HFFc6 (cell line): ENCODE measurements at places on chromosomes 1 and 21. TPM values are rescaled to one million over a fixed set of nuclear protein-coding genes. Genes with fewer than 3 reads are reported as not detected.

Gene CXADR
- 0.23 TPM in 1 of 2 replicates, not detected in the other for total RNA-seq

Gene C1QB
- total RNA-seq = not detected in 3 replicates

Gene ZNF436
- 8.7 to 9.9 TPM (median 9.4 TPM) in 3 replicates for total RNA-seq

DNA sequence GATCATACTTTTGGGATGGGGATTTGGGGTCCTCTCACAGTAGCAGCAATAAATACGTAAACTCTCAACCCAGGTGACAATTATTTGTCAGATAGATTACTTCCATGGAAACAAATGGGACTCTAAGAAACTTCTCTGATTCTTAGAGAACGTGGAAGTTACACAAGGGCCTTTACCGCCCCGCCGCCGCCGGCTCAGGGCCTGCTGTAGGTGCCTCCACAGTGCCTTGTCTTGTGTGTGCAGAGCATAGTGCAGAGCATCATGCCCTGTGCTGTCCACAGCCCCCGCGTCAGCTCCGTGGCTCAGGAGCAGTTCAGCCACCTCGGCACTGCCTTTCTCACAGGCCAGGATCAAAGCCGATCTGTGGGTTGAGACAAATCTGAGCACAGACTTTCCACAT lies 11.0 kb downstream of the ANKRD35 start:
- no peak overlapping the region for H3K27ac ChIP-seq
- H3K4me1 ChIP-seq = peaks cover 35% of the 10 kb centered on the region
- H3K4me3 ChIP-seq = no peak overlapping the region
- peaks cover 22% of the 10 kb centered on the region for H3K27me3 ChIP-seq

GRCh38 chr21:39788383-39788782 lies 43.4 kb downstream of the IGSF5 start:
- DNase-seq = peak; percentile 56

GRCh38 chr1:160623227-160623633 lies 23.6 kb downstream of the SLAMF1 start:
- no peaks in the 10 kb centered on the region for H3K36me3 ChIP-seq
- no peaks in the 10 kb centered on the region; the same call in 1 of the 2 replicates for H3K4me1 ChIP-seq
- no peak overlapping the region for H3K27ac ChIP-seq
- H3K4me3 ChIP-seq = no peak overlapping the region

GRCh38 chr1:200415227-200415626 lies 5.4 kb upstream of the ZNF281 start:
- peak overlapping the region; percentile 58 for H3K4me3 ChIP-seq
- DNase-seq = no peak
- peaks cover 56% of the 10 kb centered on the region for H3K4me1 ChIP-seq
- peak overlapping the region; percentile 92 for H3K27ac ChIP-seq

DNA sequence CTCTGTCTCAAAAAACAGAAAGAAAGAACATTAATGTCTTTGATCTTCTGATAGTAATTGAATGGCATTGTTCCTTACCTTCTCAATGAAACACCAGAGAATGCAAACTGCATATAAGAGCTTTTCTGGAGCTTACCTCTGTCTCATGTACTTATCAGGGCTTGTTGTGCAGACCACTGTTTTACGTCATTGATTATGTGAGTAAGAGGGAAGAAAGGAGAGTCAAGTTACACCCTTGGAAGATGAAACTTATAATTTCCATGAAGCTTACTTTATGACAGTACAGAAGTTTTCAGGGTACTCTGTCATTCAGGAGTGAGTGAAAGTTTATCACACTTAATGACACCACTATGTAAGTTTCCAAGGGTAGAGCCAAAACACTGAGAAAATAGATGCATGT lies 49.0 kb upstream of the MAB21L3 start:
- no peaks in the 10 kb centered on the region; the same call in 1 of the 2 replicates for H3K27me3 ChIP-seq
- DNase-seq = no peak
- peaks cover 42% of the 10 kb centered on the region for H3K36me3 ChIP-seq
- H3K27ac ChIP-seq = no peak overlapping the region
- no peak overlapping the region for H3K4me3 ChIP-seq
- H3K4me1 ChIP-seq = peaks cover 25% of the 10 kb centered on the region

GRCh38 chr1:116738673-116739370 lies 15.4 kb upstream of the CD2 start:
- no peaks in the 10 kb centered on the region for H3K4me1 ChIP-seq
- no peak overlapping the region for H3K4me3 ChIP-seq
- DNase-seq = no peak
- peaks cover 15% of the 10 kb centered on the region for H3K27me3 ChIP-seq

DNA sequence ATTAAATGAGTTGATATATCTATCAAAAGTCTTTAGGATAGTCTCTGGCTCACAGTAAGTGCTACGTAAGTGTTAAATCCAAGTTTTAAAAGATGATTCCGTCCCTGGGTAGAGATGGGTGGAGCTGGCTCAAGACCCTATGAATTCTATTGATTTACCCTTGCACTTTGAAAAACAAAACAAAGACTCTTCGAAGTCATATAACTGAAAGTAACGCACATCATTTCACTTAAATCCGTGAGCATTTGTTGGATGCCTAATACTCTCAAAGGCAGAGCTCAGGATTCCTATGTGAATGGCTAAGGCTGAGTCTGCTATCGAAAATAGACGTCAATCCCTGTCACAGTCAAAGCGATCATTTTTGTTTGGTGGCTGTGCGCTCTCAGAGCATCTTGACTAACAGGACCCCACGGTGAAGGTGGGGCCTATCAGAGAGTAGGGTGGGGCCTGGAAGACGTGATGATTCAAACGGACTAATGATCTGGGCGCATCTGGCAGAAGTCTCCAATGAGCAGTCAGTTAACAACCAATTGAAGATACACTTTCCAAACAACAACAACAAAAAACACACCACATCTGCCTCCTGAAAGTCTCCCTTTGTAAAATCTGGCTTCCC lies 1.2 kb upstream of the NUCKS1 start:
- H3K27me3 ChIP-seq = peaks cover 9% of the 10 kb centered on the region
- peaks cover 26% of the 10 kb centered on the region for H3K36me3 ChIP-seq
- peak overlapping the region; percentile 47; the same call in 1 of the 2 replicates for H3K27ac ChIP-seq
- peaks cover 34% of the 10 kb centered on the region for H3K4me1 ChIP-seq
- DNase-seq = no peak
- H3K4me3 ChIP-seq = peak overlapping the region; percentile 43; the same call in 1 of the 2 replicates

DNA sequence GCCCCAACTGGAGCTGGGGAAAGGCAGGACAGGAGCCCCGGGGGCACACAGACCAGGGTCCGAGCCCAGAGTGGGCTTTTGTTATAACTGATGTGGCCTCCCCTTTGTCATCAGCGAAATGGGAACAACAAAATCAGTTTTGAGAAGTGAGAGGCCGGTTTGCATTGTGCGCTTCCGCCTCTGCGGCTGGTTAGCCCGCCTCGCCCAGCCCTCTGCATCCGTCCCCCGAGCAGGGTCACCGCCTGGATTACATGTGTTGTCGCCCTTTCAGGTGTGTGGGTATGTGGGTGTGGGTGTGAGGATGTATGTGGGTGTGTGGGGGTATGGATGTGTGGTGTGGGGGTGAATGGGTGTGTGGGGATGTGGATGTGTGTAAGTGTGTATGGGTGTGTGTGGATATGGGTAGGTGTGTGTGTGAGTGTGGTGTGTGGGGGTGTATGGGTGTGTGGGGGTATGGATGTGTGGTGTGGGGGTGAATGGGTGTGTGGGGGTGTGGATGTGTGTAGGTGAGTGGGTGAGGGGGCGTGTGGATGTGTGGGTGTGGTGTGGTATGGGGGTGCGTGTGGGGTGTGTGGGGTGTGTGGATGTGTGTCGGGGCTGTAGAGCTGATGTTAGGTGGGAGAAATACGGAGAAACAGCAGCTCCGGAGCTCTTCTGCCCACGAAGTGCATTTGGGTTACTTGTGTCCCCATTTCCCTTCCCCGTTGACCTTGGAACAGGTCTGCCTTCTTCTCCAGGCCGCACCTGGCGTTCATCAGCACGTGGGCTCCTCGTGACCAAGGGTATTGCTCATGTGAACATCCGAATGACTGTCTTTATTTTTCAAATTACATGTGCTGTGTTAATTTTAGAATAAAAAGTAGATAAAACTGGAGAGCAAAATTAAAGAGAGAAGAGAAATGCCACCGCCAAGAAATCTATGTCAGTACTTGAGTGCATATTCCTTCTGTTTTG lies 67.6 kb downstream of the FHAD1 start:
- H3K27me3 ChIP-seq = peaks cover 31% of the 10 kb centered on the region
- no peak overlapping the region for H3K27ac ChIP-seq
- no peak overlapping the region for H3K4me3 ChIP-seq
- H3K36me3 ChIP-seq = peaks cover 16% of the 10 kb centered on the region
- no peak for DNase-seq
- H3K4me1 ChIP-seq = no peaks in the 10 kb centered on the region

- DNase-seq = peak; percentile 25
- H3K4me3 ChIP-seq = peak overlapping the region; percentile 52
- H3K27me3 ChIP-seq = peaks cover 1% of the 10 kb centered on the region; the same call in 1 of the 2 replicates
- H3K36me3 ChIP-seq = peaks cover 8% of the 10 kb centered on the region
- H3K4me1 ChIP-seq = peaks cover 63% of the 10 kb centered on the region
- peak overlapping the region; percentile 94 for H3K27ac ChIP-seq
Measured at GRCh38 chr1:28028873-28029654, 59.3 kb downstream of the EYA3 start.

DNA sequence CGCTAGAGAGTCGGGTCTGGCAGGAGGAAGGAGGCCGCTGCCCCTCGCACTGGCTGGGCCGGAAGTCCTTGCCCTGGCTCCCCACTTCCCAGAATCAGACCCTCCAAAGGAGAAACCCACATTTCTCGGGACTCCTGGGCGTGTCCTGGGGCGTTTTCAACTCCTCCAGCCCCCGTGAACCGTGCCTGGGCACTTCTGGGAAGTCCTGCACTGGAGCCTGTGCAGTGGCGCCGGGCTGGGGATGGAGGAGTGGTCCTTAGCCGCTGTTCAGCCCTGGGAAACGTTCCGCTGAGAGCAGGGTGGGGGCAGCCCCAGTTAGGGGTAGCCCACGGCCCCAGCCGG lies 3.0 kb downstream of the IGSF21 start:
- H3K27ac ChIP-seq = no peak overlapping the region
- no peak overlapping the region for H3K4me3 ChIP-seq
- DNase-seq = no peak
- peaks cover 33% of the 10 kb centered on the region for H3K27me3 ChIP-seq
- no peaks in the 10 kb centered on the region for H3K36me3 ChIP-seq

DNA sequence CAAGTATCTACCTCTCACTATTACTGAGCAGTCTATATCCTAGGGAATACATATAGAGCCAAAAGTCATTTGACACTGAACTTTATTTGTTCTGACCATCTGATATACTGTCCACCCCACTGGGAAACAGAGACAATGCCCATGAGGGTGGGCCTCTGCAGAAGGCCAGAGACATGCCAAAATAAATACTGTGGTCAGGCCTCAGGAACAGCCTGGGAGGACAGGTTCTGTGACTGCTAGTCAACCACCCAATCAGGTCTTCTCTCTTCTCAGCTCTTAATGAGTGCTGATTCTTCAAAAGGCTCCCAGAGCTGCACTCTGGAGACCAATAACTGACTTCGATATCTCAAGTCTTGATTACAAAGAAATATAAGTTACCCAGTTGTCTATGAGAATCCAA lies 5.5 kb upstream of the ANKRD35 start:
- H3K4me3 ChIP-seq = no peak overlapping the region; the same call in 1 of the 2 replicates

GRCh38 chr1:25702101-25702775 lies 85.6 kb downstream of the MAN1C1 start:
- no peak overlapping the region for H3K4me3 ChIP-seq
- H3K4me1 ChIP-seq = peaks cover 28% of the 10 kb centered on the region
- DNase-seq = peak; percentile 23
- no peaks in the 10 kb centered on the region for H3K36me3 ChIP-seq
